ENCODE measurements at places on chromosomes 11 and 22.

- DNase-seq: no peak
These were observed 168.1 kb downstream of the DBX1 start for GRCh38 chr11:19992162-19992561.

DNA sequence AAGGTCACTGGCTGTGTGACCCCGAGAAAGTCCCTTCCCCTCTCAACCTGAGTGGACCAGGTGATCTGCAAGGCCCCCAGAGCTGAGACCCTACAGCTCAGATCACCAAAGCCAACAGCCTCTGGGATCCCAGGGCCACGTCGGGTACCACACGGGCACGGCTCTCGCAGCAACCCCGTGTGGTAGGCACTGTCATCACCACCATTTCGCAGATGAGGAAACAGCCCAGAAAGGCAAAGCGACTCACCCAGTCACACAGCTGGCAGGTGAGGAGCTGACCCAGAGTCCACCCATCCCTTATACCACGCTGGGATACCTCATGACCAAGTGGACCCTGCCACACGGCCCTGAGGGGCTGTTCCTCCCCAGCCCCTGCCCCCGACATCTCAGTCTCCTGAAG lies 2.8 kb downstream of the ATP5MGL start:
- no peak for DNase-seq

DNA sequence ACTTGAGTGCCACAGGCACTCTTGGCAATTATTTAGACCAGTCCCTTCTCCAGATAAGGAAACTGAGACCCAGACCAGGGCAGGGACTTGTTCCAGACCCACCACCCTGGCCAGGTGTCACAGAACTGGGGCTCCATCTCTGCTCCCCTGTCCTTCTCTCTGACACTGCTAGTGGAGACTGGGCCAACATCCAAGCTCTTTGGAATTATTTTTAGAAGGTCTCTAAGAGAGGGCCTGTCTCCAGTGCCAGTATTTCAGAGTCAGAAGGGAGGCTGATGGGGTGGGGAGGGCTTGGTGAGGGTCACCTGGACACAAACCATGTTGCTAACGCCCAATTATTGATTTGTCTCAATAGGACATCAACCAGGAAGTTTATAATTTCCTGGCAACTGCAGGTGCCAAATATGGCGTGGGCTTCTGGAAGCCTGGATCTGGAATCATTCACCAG lies 32.7 kb downstream of the POLR3H start:
- no peak for DNase-seq

- DNase-seq: no peak
These were observed 537.6 kb downstream of the TBC1D22A start for GRCh38 chr22:47299863-47300697.

- DNase-seq: no peak
These were observed 3.3 kb upstream of the CARS1 start for GRCh38 chr11:3060436-3061025.

- DNase-seq: peak; percentile 19
These were observed 19.4 kb upstream of the APLP2 start for GRCh38 chr11:130050257-130050656.

- DNase-seq: no peak
These were observed 45.4 kb upstream of the SLC22A12 start for GRCh38 chr11:64545619-64546018.

- DNase-seq: no peak
These were observed 176.5 kb downstream of the CTTN start for GRCh38 chr11:70574725-70575347.

GRCh38 chr11:38438091-38438490 lies 1840.1 kb upstream of the RAG2 start:
- no peak for DNase-seq

DNA sequence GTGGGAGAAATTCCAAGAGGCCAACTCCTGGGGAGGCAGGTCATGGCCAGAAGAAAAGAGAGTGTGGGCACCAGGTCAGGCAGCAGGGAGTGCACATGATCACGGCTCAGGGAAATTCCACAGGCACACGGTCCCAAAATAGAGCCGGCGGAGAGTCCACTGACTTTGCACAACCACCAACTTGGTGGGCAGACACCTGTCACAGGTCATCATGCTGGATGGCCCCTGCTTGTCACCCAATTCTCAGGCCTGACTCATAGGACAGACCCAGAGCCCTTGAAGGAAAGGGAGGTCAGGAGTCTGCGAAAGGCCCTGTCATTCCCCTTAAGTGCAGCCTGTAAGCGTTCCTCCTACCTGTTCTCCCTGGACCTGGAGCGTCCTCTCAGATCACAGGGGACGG lies 15.8 kb downstream of the APOL2 start:
- no peak for DNase-seq

- no peak for DNase-seq
These were observed 7.3 kb downstream of the DGCR6L start for GRCh38 chr22:20312396-20313191.

GRCh38 chr22:36299295-36299694 lies 46.4 kb downstream of the APOL1 start:
- no peak for DNase-seq

- DNase-seq: no peak
These were observed 13.8 kb upstream of the AMOTL1 start for GRCh38 chr11:94754335-94754734.

GRCh38 chr11:74710281-74710938 lies 20.8 kb downstream of the CHRDL2 start:
- no peak for DNase-seq

GRCh38 chr11:18650859-18651557 lies 16.9 kb upstream of the SPTY2D1 start:
- peak; percentile 66 for DNase-seq

DNA sequence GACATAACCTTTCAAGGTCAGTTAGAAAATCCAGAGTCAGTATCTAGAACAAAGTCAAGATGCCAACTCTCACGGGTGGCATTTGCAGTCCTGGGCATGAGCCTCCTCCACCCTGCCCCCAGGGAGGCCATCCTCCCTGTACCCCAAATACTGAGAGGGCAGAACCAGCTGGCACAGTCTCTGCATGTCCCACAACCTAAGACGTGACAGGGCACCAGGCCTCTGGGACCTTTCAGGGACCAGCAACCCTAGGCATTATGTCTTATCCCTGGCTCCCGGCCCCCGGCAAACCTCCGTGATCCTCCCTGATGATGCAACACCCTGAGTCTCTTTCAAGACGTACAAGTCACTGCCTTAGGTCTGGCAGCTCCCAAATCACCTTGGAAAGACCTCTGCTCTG lies 2.0 kb downstream of the MB start:
- DNase-seq: no peak

DNA sequence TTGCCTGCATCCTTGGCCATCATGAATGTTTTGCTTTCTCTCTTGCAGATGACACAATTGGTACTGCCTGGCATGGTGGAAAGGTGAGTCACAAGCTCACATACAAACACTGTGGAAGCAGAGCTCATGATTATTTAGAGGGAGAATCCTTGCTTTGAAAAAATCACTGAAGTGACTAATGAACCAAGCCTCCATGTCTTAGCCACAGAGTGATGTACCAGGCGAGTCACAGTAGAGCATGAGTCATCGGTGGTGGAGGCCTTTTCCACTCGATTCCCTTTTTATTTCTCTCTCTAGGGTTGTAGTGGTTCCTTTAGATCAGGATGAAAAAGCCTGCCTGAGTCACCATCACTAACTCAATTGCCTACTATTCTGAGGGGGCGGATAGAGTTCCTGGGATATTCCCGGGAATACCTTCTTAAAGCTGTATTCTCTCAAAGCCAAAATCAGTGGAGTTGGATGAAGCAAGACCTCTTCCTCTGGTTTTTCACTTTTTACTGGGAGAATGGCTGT lies 49.6 kb upstream of the ALKBH3 start:
- DNase-seq: no peak

Measured in CD4-positive, alpha-beta T cell treated with Interleukin-21 for 1 hour (primary cell).